ENCODE measurements at places on chromosomes 5 and 9.

- no peak for DNase-seq
These were observed 527.8 kb downstream of the KCTD16 start for GRCh38 chr5:144698484-144698883.

GRCh38 chr9:108545436-108545835, 310.4 kb downstream of the ACTL7B start:
- DNase-seq, result no peak

GRCh38 chr5:112614285-112614684, 123.4 kb upstream of the APC start:
- DNase-seq, result no peak

- DNase-seq, result no peak
These were observed 106.5 kb upstream of the PRRC1 start for GRCh38 chr5:127410959-127411358.

DNA sequence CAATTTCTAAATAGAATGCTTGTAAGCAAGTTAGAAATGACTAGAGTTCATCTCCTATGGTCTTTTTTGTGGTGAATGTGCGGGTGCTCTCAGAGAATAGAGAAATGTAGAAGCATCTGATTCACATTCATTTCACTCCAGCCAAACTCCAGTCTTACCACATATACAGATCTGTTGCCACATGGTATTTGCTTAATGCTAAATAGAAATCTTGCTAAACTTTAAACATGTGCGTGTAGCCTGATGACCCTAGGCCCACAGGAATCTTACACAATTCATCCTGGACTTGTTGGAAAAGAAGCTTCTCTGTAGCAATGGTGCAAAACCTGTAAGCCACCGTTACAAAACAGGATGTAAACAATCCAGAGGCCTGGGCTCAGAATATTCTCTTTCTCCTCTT, 135.2 kb downstream of the PCSK1 start:
- DNase-seq, result no peak

- no peak for DNase-seq
These were observed 302.4 kb downstream of the ATPSCKMT start for GRCh38 chr5:9947225-9947714.

DNA sequence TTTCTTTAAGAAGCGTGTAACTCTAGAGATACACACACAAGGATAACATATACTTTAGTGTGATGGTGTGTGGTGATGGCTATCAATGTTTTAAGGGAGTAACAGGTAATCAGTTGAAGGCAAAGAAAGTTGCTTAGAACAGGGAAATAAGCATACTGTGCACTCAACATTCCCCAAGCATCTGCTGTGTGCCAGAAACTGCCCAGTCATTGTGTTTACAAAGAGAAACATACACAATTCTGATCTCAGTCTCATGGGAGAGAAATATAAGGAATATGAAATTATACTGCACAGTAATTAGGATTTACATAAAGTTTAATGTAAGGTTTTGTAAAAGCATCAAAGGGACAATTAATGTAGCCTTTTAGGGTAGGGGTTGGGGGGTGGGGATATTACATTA, 224.1 kb upstream of the TYRP1 start:
- DNase-seq, result no peak

GRCh38 chr9:134595014-134595413, 46.6 kb upstream of the COL5A1 start:
- DNase-seq, result peak; percentile 9

DNA sequence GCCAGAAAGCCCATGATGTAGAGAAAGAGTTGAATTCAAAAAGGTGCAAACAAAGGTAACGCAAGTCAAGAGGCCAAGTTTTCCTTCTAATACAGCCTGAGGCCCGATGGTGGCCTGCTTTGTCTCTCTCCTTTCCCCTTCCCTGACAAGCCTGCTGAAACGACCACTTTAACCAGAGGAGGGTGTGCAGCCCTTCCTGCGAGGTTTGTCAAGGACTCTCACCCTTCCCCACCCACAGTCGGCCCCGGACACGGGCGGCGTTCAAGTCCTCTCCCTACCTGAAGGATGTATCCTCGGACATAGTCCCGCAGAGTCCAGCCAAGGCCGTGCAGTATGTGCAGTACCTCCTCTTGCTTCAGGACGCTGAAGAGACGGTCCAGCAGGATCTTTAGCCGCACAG, 318.2 kb downstream of the BNC2 start:
- no peak for DNase-seq

- DNase-seq, result no peak
These were observed 14.3 kb downstream of the IL5 start for GRCh38 chr5:132528866-132529634.

- DNase-seq, result no peak
These were observed 658.1 kb upstream of the ARRDC3 start for GRCh38 chr5:92041206-92041605.

DNA sequence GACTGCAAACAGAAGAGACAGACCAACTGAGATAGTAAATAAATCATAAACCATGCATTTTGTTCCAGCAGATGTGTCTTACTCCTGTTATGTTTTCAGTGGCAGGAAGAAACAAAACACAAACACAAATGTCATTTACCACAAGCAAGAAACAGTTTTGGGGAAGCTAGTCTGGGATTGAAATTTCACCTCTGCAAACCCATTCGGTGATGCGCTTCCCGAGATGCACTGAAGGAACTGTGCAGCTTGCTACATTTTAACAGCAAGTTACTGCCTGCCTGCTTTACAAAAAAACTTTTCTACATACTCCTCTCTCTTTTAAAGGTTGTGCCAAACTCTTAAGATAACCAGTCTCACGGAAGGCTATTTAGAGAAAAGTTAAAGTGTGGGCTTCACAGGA, 3.2 kb downstream of the MACROH2A1 start:
- DNase-seq, result no peak

GRCh38 chr9:78261403-78262001, 25.6 kb downstream of the CEP78 start:
- no peak for DNase-seq

DNA sequence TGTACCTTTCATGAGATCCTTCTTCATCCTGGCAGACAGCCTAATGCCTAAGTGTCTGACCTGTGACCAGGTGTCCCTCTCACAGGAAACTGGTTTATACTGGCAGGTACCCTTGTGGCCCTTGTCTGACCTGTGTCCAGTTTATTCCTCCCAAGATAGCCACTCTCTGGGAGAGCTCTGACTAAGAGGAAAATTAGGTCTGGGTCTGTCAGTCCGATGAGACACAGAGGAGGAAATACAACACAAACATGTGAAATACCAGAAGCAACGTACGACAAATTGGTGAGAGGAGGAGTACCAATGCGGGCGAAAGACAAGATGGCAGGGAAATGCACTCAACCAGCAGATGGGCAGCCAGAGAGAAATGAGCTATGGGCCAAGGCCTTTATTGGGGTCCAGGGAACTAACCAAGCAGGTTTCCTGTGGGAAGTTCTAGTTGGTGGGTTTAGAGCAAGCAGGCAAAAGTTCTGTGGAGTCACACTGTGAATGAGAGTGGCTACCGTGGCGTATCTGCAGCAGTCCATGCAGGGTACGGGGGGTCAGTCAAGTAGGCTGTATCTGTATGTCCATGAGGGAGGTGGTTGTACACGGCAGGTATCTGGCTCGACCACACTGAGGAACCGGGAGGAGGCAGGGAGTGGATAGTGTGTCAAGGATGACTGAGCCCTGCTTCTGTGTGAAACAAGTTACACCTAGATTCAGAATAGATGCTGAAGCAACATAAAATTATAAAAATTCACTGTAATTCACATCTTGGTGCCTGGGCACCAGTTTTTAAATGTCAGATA, 109.0 kb downstream of the MLLT3 start:
- no peak for DNase-seq

- DNase-seq, result no peak
These were observed 320.2 kb downstream of the FAM170A start for GRCh38 chr5:119949426-119949999.

- no peak for DNase-seq
These were observed 12.1 kb downstream of the TGFBI start for GRCh38 chr5:136040746-136041415.

DNA sequence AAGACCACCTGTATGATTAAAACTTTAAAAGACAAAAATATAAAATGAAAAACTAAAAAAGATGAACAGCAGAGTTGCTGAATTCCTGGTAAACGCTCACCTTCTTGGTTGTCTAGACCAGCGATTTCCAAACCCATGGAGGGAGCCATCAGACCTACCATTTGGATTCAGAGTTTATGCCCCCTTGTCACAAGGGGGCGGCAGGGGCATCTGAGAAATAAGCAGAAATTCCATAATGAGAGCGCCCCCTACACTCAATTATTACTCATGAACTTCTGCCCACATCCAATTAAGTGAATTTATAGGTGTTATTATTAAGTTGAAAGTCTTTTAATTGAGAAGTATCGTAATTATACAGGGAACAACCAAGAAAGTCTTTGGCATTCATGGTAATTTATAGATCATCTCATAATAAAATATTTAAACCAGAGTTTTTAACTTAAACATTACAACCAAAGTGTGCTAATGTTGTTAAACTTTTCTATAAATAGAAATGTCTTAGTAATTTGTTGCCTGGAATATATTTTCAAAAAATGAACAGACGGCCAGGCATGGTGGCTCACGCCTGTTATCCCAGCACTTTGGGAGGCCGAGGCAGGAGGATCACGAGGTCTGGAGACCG, 35.2 kb upstream of the SPATA31C2 start:
- no peak for DNase-seq

DNA sequence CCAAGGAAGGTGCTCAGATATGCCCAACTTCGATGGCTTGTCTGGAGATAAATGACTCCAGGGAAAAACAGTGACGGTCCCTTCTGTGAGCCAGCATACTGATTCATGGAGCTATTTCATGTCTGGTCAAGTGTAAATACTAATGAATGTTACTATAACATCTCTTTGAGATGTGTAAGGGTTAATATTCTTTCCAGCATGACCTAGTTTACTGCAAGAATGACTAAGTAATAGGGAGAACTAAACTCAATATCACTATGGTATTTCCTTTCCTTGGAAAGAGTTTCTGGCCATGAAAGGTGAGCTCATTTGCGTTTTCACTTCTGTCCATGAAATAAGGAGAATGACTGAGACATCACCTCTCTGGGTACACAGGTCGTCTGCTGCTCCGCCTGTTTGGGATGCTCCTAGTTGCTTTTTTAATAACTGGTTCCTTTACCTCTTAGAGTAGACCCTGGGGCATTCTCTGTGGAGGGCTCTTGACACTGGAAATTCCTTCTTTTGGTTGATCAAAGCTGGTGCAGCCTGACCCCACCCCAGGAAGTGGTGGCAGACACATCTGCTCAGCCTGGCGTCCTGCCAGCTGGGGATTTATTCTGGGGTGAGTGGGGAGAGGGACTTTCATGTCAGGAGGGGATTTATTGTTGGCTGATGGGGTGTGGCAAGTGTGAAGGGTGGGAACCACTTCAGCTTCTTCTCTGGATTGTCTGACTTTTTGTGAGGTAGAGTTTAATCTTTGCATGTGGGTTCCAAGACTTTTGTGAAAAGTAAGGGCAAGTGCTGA, 250.0 kb upstream of the MPDZ start:
- DNase-seq, result no peak

DNA sequence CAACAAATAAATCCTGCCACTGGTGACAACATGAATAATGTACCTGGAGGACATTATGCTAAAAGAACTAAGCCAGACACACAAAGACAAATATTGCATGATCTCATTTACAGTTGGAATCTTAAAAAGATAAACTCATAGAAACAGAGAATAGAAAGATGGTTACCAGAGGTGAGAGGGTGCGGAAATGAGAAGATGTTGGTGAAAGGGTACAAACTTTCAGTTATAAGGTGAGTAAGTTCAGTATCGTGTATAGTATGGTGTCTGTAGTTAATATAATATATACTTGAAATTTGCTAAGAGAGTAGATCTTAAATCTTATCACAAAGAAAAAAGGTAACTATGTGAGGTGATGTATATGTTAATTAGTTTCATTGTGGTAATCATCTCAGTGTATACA, 63.3 kb downstream of the PRRC1 start:
- DNase-seq, result no peak

Measured in memory B cell (primary cell).